ENCODE measurements at places on chromosomes 6 and 20.

GRCh38 chr20:10430000-10430466 is 4.0 kb downstream of the MKKS start:
- DNase-seq = no peak

GRCh38 chr20:7196481-7196880 is 429.0 kb downstream of the BMP2 start:
- no peak for DNase-seq

- no peak for DNase-seq
Measured at GRCh38 chr20:57656252-57656820, 36.1 kb upstream of the ZBP1 start.

DNA sequence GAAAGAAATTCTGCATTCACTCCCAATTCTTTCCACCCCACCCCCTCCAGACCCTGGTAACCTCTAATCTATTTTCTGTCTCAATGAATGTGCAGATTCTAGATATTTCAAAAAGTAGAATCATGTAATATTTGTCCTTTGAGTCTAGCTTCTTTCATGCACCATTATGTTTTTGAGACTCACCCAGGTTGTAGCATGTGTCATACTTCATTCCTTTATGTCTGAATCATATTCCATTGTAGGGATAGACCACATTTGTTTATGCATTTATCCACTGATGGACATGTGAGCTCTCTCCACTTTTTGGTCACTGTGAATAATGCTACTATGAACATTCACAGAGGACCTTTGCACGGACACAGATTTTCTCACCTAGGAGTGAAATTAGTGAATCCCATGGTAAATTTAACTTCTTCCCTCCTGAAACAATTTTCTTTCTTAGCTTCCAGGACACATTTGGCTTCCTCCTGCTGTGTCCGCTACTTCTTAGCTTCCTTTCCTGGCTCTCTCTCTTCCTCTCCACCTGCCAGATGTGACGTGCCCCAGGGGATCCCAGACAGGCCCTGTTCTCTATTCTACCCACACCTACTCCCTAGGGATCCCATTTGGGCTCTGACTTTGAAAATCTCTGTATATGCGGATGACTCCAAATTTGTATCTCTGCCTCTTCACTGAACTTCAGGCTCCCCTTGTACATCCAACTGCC is 24.1 kb upstream of the ARFGEF2 start:
- peak; percentile 84 for DNase-seq
